ENCODE measurements at places on chromosomes 2 and 18. TPM values are rescaled to one million over a fixed set of nuclear protein-coding genes. Genes with fewer than 3 reads are reported as not detected.

Gene ERFE
- total RNA-seq: 0.34 TPM

Gene MC5R
- total RNA-seq: not detected

Gene HOXD9
- not detected for total RNA-seq

Gene MAP3K19
- total RNA-seq: not detected

Gene IL36G
- total RNA-seq: not detected

Gene CNTNAP5
- total RNA-seq: not detected

Gene DUSP2
- 274 TPM for total RNA-seq

Gene ZNF532
- 1.2 TPM for total RNA-seq

Gene SPATA3
- not detected for total RNA-seq

Gene CTAGE1
- total RNA-seq: not detected

Gene AMMECR1L
- 16.4 TPM for total RNA-seq

Gene ATP8B1
- total RNA-seq: 1.4 TPM

Gene SPP2
- not detected for total RNA-seq

Data from activated naive CD8-positive, alpha-beta T cell treated with anti-CD3 and anti-CD28 coated beads for 36 hours (primary cell).